ENCODE measurements at places on chromosomes 4 and X. TPM values are rescaled to one million over a fixed set of nuclear protein-coding genes. Genes with fewer than 3 reads are reported as not detected.

DSPP gene
- total RNA-seq = not detected

SPCS3 gene
- 173 TPM for total RNA-seq

FBXW7 gene
- total RNA-seq = 44.7 TPM

ANOS1 gene
- total RNA-seq = 9.6 TPM

ARMCX4 gene
- 17.9 TPM for total RNA-seq

DNA sequence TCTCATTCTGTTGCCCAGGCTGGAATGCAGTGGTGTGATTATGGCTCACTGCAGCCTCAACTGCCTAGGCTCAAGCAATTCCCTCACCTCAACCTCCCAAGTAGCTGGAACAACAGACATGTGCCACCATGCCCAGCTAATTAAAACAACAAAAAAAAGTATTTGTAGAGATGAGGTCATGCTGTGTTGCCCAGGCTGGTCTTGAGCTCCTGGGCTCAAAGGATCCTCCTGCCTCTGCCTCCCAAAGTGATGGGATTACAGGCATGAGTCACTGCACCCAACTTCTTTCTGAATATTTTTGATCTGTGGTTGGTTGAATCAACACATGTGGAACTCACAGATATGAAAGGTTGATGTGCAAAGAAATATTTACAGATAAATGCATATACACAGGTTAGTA is 18.5 kb upstream of the SEPTIN11 start:
- DNase-seq = no peak

Measured in endothelial cell (in vitro differentiated cells).